ENCODE measurements at places on chromosomes 12 and 14.

- DNase-seq, result no peak
Measured at GRCh38 chr14:104855532-104856090, 9.5 kb upstream of the CEP170B start.

- peak; percentile 24 for DNase-seq
Measured at GRCh38 chr14:101917413-101918017, 46.9 kb upstream of the DYNC1H1 start.

DNA sequence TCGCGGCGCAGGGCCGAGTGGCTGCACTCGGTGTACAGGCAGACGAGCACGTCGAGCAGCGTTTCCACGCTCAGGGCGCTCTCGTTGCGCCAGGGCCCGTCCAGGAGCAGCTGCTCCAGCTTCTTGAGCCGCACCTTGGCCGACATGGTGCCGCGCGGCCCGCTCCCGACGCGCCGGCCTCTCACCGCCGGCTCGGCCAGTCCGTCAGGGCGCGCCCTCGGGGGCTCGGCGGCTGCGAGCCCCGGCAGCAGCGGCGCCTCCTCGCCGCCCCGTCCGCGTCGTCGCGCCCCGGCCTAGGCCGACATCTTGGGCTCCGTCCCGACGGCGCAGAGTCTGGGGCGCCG is 349 bp downstream of the CDC42BPB start:
- DNase-seq, result peak; percentile 21

GRCh38 chr12:26717757-26718156 is 115.2 kb downstream of the ITPR2 start:
- DNase-seq, result no peak

- no peak for DNase-seq
Measured at GRCh38 chr12:132481771-132482745, 7.9 kb upstream of the FBRSL1 start.

- DNase-seq, result no peak
Measured at GRCh38 chr12:52190860-52191729, 719 bp downstream of the KRT80 start.

GRCh38 chr12:132813443-132813842 is 15.2 kb downstream of the GOLGA3 start:
- no peak for DNase-seq

GRCh38 chr12:124916374-124917134 is 2.1 kb upstream of the UBC start:
- DNase-seq, result no peak

DNA sequence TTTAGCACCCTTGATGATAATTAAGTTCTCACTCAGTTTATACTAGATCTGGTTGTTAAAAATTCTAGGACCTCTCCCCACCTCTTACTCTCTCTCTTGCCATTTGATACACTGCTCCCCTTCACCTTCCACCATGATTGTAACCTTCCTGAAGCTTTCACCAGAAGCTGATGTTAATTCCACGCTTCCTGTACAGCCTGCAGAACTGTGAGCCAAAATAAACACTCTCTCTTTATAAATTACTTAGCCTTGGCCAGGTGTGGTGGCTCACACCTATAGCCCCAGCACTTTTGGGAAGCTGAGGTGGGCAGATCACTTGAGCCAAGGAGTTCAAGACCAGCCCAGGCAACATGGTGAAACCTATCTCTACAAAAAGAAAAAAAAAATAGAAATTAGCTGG is 11.1 kb upstream of the HECTD4 start:
- no peak for DNase-seq

GRCh38 chr14:29918981-29919380 is 8.7 kb downstream of the PRKD1 start:
- no peak for DNase-seq

- DNase-seq, result no peak
Measured at GRCh38 chr14:54889919-54890318, 12.7 kb downstream of the GCH1 start.

- no peak for DNase-seq
Measured at GRCh38 chr12:53345486-53346188, 9.5 kb upstream of the SP7 start.

DNA sequence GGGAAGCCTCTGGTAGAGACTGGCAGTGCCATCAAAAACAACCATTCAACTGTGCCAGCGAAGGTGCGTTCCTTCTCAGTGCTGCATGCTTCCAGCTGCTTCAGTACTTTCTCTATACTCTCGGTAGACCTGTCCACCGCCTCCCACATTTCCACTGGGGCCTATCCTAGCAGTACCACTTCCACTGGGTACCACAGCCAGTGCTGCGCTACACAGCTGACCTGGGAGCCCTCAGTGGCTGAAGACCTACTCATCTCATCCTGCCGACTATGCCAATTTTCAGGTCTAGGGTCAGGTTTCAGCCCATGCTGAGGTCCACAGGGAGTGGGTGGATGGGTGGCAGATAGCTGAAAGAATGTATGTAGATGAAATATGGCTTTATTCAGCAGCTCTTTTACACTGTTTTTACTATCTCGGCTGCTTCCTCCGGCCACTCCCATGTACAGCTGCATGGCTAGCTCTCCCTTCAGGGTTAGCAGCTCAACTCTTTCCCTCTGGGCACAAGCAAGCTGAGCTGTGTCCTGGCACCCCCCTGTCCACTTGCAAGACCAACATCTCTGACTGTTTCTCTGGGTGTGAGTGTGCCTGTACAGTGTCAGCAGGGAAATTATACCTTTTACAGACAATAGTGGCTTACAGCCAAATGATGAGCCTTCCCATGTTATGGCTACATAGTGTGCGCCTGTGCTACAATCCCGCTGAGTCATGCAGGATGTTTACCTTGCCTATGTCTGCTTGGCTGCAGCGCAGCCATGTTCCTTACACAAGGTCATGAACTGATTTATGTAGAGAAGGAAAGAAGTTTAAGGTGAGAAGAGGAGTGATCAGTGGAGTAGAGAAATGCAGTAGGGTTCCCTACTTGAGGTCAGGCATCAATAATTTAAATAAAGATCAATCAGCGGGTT is 125.7 kb upstream of the DDHD1 start:
- no peak for DNase-seq

GRCh38 chr14:68519671-68520187 is 273.1 kb downstream of the ZFP36L1 start:
- no peak for DNase-seq

DNA sequence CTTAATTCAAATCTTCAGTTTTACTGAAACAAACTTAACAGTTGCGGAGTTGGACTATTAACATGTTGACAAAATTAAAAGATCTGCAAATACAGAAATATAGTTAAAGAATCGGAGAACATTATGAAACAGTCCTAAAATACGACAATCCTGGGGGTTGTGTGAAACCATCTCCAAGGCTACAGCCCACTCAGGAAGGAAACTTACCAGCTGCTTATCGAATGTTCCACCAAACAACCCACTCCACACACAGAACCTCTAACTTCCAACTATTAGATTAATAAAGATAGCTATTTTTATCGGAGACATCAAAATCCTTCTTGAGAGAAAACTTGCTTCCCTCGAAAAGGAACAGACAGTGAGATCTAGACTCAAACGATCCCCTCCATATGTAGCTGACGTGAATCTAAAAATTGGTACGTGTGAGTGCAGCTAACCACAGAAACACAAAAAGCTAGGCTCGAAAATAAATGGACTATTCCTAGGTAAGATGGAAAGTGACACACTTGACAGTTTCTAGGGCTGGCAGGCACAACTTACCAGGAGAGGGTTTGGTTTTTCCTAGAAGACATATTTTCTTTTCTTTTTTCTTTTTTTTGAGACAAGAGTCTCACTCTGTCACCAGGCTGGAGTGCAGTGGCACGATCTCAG is 12.9 kb downstream of the VPS37B start:
- no peak for DNase-seq

- DNase-seq, result no peak
Measured at GRCh38 chr14:95910628-95911027, 34.0 kb downstream of the TUNAR start.

DNA sequence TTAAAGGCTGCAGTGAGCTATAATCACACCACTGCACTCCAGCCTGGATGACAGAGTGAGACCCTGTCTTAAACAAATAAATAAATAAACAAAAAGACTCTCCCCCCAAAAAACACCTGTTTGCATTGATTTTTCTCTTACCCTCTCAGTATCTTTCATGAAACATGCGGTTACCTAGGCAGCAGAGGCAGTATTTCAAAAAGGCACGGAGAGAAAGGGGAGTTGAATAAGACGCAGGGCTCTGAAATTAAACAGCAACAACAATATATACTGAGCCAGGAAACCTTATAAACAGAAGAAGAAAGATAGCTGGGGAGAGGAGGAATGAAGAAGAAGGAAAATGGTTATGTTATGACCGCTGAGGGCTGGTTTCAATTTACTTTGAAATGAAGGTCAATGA is 277.6 kb downstream of the BTG1 start:
- no peak for DNase-seq

DNA sequence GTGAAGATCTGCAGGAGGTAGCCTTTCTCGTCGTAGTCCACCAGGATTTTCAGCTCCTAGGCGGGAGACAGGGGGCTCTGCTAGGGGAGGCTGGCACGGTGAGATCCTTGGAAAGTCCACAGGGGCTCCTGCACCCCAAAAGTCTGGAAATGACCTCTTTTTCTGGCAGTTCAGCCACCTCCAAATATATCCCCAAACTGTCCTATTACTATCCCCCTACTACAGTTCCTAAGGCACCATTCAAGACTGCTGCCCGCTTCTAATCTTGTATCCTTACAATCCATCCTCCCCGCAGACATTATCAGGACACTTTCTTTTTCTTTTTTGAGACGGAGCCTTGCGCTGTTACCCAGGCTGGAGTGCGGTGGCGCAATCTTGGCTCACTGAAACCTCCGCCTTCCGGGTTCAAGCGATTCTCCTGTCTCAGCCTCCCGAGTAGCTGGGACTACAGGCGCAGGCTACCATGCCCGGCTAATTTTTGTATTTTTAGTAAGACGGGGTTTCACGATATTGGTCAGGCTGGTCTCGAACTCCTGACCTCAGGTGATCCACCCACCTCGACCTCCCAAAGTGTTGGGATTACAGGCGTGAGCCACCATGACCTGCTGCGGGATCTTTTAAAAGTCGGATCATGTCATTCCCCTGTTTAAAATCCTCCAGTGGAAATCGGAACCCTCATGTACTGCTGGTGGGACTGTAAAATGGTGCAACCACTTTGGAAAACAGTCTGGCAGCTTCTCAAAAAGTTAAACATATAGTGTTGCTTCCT is 18.5 kb downstream of the HPD start:
- DNase-seq, result no peak

- DNase-seq, result no peak
Measured at GRCh38 chr14:103007555-103007954, 49.8 kb downstream of the CDC42BPB start.

- DNase-seq, result no peak
Measured at GRCh38 chr12:101051901-101052550, 158.0 kb downstream of the SLC5A8 start.

DNA sequence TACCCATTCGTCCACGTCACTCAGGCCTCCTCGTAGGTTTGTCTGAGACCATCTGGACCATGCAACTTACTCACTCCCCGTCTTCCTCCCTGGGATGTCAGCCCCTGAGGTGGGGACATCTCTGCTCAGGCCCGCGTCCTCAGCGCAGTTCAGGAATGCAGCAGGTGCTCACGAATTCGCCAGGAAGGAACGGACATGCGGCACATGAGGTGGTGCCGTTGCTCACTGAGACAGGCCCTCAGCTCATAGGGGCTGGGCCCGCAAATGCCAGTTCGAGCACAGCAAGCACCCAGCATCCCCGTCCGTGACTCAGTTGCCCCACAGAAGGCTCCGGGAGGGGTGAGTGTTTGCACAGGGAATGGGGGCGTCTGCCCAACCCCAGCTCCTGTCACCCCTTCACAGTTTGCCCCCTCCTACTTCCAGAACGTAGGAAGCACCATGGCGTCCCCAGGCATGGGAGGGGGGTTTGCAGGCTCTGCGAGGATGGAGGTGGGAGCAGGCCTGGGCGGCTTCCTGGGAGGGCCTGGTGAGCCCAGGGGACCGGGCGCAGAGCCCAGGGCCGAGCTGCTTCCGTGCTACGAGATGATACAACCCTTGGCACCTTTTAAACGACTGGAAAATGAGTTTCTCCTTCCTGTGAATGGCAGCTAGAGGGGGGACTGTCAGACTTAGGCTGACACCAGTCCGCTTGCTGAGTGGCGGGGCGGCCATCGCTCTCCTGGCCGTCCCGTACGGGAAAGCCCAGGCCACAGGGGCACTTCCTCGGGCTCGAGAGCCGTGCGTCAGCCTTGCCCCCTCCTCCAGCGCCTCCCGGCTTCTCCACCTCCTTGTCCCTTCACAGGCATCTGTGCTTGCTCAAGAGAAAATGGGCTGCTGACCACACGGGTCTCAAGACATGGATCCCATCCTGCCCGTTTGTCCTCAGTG is 6.9 kb downstream of the GALNT9 start:
- DNase-seq, result no peak

- DNase-seq, result no peak
Measured at GRCh38 chr14:80523518-80524117, 312.3 kb upstream of the DIO2 start.

DNA sequence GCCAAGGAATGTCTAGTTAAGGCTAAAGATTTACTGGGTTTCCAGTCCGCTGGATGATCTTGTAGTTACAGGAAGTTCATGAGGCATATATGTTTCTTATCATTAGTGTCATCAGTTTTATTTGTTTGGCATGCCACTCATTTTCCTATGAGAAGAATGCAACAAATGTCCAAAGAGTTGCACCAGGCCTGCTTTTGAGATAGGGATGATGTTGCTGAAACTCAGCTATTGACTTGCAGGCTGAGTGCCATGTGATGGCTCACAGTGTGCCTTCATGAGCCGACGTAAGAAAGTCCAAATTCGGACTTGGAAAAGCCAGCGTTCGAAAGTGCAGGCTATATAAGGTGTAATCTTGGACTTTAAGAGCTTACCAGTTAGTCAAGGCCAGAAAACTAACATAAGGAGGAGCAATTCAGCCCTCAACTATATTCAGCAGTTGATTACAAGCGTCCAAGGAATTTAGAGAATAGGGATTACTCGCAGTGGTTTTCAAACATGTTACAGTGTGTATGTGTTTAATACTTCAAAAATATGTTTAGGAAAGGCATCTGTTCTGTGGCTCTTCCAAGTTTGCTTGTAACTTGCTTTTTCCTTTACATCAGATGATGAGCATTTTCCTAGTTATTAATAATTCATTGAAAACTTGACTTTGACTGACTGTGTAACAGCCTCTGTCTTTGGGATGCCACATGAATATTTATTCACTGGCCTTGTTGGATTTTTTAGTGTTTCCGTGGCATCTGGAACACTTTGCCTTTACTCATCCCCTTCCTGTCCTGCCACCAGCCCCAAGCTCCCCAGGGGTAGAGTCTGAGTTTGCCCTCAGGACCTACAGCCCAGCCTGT is 101.3 kb downstream of the LGMN start:
- DNase-seq, result no peak

DNA sequence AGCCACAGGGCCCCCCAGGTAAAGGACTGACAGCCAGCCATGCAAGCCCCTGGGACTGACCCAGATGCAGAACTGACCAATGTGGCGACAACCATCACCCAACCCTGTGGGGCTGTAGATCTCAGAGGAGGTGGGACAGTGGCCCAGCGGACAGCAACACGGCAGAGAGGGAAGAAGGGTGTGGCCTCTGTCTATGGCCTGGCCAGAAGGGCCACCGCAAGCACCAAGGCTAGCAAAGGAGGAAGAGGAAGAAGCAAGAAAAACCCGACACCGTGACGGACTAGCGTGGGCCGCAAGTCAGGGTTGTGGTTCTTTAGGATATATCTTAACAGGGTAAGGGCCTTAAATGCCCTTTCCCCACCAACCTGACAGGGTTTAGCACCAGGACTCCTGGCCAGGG is 71.2 kb downstream of the ITPK1 start:
- DNase-seq, result no peak

All from germinal center (tissue), 1 donor.